Central memory CD8-positive, alpha-beta T cell (primary cell): ENCODE measurements at places on chromosomes 12 and 14.

DNA sequence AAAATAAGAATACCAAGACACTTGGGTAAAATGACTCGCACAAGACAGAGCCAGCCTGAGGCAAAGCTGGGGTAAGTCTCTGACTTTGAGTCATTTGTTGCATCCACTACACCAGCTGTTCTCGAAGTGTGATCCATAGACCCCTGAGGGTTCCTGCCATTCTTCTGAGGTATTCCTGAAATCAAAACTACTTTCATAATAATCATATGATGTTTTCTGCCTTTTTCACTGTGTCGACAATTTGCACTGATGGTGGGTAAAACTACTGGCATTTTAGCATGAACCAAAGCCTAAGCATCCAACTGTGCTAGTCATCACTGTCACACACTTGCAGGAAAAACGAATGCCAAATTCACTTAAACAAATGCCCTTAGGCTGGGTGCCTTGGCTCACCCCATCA is 135.5 kb upstream of the FUT8 start:
- DNase-seq: no peak

DNA sequence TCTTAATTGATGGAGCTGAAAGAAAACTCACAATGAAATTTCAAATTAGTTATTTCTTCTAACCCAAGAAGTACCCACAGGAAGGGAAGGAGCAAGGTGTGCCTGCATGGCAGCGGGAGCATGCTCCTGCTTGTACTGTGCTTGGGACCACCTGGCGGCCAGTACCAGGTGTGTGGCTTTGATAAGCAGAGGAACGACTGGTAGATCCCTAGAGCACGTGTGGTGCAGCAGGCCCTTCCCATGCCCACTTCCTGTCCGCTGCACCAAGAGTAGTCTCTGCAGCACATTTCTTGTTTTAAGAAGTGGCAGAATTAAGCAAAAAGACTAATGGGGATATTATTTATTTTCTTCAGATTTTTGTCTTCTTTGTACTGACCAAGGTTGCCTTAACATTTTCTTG is 122.3 kb upstream of the ATF1 start:
- no peak for DNase-seq

GRCh38 chr12:2805143-2805520 is 7.3 kb upstream of the ITFG2 start:
- DNase-seq: no peak

DNA sequence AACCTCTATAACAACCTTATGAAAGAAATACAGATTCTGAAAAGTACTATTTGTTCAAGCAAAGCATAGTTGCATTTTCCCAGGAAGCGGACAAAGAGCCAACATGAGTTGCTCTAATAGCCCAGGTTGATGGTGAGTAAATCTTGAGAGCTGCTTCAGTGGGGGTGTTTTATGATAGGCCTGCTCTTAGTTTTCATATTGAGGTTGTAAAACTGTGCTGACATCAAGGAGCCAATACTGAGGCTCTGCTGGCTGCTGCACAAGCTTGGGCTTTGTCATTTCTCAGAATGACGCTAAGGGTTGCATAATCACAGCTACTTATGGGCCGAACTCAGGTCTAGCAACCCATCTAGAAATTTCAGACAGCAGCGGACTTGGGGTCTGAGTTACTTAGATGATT is 11.5 kb downstream of the TBC1D30 start:
- DNase-seq: no peak

DNA sequence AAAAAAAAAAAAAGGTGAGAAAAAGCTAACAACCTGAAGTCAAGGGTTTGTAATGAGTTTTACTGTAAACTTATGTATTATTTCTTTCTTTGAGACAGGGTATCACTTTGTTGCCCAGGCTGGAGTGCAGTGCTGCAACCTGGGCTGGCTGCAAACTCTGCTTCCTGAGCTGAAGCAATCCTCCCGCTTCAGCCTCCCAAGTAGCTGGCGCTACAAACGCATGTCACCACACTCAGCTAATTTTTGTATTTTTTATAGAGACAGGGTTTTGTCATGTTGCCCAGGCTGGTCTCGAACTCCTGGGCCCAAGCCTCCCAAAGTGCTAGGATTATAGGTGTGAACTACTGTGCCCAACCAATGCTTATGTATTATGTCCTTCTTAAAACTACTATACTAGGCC is 9.2 kb downstream of the ATF7 start:
- DNase-seq: no peak

- DNase-seq: no peak
Measured at GRCh38 chr14:55388160-55388559, 23.5 kb downstream of the ATG14 start.

DNA sequence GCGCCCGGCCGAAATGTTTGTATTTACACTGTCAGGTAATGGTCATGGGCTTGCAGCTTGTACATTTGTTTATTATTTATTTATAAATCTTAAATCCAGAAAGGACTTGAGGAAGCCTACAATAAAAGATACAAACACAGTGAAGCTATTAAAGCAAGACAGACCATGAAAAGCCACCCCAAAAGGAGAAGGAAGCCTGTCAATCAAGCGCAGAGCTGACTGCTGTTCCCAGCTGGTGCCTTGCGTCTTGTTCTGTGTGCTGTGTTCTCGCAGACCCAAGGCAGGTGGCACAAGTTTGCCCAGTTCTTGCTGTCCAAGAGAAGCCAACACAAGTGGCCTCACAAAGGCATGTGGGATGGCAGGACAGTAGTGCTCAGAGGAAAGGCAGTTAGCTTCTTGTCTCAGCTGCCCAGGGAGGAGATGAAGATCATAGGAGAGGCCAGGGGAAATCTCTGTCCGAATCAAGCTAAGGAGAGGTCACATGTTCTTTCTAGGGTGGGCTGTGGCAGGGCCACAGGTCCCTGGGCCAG is 73.2 kb downstream of the SLC25A47 start:
- no peak for DNase-seq

- no peak for DNase-seq
Measured at GRCh38 chr12:22230280-22230794, 104.2 kb downstream of the ST8SIA1 start.

DNA sequence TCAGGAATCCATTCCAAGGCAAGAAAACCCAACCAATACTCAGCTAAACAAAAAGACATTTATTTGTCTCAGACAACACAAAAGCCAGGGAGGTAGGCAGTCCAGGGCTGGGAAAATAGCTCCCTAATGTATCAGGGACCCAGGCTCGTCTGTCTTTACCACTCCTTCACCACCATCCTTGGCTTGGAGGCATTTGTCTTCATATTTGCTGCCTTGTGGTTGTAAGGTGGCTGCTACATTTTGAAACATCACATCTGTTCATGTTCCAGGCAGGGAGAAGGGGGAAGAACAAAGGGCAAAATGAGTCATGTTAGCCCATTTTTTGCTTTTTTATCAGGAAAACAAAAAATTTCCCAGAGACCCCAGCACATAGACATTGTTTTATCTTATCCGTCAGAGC is 44.8 kb upstream of the PCED1B start:
- DNase-seq: no peak

- DNase-seq: no peak
Measured at GRCh38 chr14:30876692-30877091, 2.3 kb downstream of the COCH start.

DNA sequence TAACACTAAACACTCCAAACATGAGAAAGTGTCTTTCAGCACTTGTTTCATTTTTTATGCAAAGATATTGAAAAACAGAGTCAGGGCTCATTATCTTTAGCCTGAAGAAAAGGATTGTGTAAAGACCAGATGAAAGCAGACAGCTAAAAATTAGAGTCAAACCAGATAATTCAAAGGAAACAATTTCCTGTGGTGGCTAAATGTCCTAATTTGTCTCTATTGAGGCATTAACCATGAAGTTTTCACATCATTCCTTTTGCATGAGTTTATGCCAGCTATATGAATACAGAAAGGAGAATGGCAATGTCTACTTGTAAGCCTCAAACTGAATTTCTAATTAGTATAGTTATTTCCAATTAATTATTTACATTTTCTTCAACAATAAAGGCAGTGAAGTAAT is 338.5 kb downstream of the FSCB start:
- DNase-seq: no peak

DNA sequence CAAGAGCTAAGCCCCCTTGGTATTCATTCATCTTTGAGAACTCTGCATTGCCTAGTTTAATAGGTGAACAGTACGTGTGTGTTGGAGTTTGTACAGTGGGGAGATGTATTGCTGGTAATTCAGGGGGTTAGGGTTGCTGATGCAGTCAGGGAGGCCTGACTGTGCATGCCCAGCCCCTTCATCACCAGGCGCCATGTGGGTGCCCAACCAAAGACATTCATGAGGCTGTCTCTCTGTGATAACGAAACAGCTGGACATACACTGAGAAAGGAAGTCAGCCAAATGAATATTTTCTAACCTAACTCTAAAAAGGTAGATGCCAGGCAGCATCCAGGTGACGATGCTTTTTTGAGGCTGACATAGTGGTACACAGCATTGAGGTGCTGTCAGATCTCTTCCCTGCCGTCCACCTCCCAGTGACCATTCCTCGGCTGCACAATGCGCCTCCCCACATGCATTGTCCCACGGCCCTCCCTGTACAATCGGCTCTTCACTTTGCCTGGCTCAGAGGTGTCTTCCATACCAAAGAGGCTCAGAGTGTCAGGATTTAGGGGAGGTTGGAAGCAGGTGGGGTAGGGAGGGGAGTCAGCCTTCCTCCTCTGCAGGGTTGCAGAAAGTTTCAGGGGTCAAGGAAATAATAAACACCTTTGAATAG is 19.0 kb downstream of the EML1 start:
- DNase-seq: no peak

GRCh38 chr12:116076399-116076798 is 201.1 kb downstream of the MED13L start:
- no peak for DNase-seq

DNA sequence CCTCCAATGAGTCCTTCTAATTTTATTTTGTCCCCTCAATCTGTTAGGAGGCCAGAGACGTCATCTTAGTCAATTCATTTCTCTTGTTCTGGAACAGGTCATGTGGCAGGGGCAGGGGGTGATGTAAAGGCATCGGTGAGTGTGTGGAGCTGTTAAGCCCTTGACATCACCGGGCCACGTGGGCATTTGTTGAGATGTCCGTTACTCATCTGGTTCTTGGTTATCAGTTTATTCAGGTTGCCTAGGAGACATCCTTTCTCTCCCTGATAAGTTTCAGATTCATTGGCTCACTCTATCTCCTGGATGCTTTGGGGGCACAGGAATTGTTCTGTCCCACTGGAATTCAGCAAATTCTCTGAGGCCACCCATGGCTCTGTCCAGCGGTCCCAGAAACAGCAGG is 33.6 kb upstream of the SEL1L start:
- DNase-seq: no peak

- DNase-seq: no peak
Measured at GRCh38 chr14:35991356-35991755, 165.2 kb downstream of the BRMS1L start.

DNA sequence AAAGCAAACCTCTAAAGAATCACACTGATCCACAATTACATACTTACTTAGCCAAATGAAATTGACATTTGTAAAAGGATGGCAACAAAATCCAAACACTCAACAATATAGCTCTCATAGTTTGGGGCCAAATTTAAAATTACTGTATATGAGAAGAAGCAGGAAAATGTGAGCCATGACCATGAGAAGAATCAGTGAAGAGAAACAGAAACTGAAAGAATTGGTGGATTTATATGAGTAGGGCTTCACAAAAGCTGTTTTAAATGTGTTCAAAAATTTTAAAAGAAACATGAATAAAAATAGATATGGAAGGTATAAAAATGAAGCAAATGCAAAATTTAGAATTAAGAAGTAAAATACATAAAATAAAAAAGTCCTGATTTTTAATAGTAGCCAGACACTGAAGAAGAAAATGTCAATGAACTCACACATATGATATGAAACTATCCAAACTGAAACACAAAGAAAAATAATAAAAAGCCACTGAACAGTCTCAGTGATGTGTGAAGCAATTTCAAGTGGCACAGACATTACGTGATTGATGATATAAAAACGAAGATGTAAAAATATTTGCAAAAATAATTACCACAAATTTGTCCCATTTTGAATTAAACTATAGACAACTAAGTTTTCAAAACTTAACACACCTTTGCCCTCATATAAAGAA is 87.9 kb upstream of the MDGA2 start:
- no peak for DNase-seq

- DNase-seq: no peak
Measured at GRCh38 chr14:24991288-24991687, 58.7 kb downstream of the STXBP6 start.

DNA sequence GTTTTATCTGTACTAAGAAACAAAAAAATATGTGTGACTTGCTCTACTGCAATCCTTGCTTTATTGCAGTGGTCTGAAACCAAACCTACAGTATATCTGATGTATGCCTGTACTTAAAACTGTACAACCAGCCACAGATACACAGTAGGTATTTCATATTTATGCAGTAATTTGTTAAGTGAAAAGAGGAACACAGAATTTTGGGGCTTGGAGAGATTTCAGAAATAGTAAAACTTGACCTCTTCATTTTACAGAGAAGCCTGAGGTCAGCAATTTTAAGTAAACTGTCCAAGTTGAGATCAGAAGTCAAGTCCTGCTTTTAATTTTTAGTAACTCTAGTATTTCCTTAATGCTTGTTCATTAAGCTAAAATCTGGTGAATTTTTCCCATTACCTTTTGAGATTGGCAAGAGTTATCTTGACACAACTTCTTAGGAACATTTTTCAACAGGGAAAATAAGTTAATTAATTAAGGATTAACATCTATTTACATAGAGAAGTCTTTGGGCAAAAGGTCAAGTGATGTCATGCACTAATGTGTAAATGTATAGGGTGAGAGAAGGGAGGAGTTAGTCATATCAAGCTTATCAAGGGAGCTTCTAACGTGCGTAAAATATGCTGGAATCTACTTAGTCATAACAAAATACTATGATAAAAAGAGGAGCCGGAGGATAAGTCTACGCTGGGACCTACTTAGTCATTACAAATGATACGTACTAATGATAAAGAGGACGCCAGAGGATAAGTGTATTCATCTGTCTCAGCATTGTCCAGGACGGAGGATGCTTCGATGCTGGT is 66.0 kb upstream of the GTF2A1 start:
- no peak for DNase-seq

- no peak for DNase-seq
Measured at GRCh38 chr12:109358154-109358869, 10.6 kb downstream of the MYO1H start.

GRCh38 chr14:71117839-71118743 is 210.8 kb downstream of the PCNX1 start:
- no peak for DNase-seq

GRCh38 chr14:97058074-97058467 is 260.9 kb downstream of the VRK1 start:
- DNase-seq: no peak

DNA sequence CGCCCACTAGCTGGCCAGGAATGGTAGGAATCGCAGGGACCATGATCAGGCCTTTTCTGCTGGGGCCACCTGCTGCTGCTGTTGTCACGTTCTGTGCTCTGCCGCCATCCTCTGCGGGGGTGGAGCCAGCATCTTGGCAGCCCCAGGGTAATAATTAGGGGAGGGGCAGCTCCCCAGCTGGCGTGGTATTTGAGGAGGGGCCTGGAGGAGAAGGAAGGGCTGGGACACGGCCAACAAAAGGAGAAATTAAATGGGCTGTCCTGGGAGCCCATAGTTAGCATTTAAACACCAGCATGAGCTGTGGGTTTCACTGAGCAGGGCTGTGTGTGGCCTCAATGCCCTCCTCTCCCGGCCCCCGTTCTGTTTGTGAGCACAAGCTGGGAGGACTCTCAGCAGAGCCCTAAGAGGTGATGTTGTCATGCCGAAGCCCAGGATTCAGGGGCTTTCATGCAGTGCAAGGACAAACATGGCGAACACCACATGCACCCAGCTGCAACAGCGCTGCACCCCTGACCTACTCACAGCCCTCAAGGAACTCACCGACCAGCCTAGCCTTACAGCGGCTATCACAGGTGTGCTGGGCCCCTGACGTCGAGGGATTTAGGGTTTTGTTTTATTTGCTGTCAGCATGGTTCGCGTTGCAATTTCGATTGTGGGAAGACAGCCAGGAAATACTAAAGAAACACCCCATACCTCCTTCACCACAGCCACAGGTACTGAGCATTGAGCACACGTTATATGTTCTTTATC is 324.3 kb downstream of the CACNA1C start:
- DNase-seq: no peak
